Peyer's patch (tissue), 4 donors: ENCODE measurements at places on chromosomes 12 and 14. TPM values are rescaled to one million over a fixed set of nuclear protein-coding genes. Genes with fewer than 3 reads are reported as not detected.

KLRK1 gene
- total RNA-seq = 3.3 TPM

MOAP1 gene
- total RNA-seq = 17.3 TPM

KCNC2 gene
- not detected for total RNA-seq

ANO2 gene
- 7.2 TPM for total RNA-seq

PMCH gene
- total RNA-seq = not detected

TSPAN11 gene
- 1.3 TPM for total RNA-seq

- DNase-seq = no peak
Observed at GRCh38 chr12:78177298-78177697, 346.6 kb downstream of the NAV3 start.
